Activated CD8-positive, alpha-beta memory T cell treated with anti-CD3 and anti-CD28 coated beads, Interleukin-2, amount 50 U/mL, for 4 hours (primary cell): ENCODE measurements at places on chromosomes 11 and 22.

DNA sequence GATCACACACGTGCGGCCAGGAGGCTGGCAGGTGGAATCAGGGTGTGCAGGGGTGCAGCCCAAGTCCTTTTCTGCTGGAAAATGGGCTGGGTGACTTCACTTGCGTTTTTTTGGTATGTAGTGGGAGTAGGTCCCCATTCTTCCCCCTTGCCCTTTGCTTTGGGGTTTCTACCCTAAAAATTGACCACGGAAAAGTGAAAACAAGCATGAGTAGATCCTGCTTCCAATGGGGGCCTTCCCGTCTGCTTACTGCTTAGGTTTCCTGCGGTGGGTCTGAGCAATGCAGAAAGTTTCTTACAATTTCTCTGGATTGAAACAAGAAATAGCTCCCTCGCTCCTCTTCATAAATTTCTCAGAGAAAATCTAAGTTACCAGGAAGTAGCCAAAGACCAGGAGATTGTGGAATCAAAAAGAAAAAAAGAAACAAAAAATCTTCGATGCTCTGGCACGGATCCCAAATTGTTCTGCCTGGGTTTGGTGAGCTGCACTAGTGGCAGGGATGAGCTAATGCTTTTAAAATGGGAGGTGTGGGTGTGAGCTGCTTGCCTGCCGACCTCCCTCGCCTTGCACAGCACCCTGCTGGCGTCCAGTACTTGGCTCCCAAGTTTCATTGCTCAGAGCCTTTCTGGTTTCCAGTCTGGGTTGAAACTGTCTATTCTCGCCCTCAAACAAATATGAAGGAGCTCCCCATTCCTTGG lies 2.4 kb downstream of the TIMP3 start:
- DNase-seq, result no peak

- no peak for DNase-seq
These were observed 145.9 kb upstream of the PITPNB start for GRCh38 chr22:28064920-28065319.

GRCh38 chr11:43693069-43693468 lies 12.5 kb downstream of the HSD17B12 start:
- DNase-seq, result no peak

DNA sequence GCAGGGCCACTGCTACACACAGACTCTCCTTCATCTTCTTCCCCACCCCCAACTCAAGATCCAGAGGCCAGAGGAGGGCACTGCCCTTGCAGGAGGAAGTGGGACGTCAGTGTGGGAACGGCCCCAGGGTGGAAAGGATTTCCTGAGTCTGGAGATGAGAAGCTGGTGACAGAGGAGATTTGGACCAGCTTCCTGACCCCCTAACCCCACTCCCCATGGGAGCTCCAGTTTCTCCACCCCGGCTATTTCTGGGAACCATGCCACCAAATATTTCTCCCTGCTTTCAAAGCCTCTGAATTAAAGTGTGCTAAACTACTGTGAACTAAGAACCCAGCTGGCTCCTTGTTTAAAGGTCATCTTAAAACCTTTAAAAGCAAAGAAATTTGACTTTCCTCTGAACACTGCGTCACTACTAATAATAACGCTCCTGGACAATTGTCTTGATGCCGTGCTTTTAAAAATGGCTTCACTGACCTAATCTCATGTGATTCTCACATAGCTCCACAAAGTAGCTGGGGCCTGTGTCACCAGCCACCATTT lies 46.6 kb downstream of the CWC15 start:
- no peak for DNase-seq

DNA sequence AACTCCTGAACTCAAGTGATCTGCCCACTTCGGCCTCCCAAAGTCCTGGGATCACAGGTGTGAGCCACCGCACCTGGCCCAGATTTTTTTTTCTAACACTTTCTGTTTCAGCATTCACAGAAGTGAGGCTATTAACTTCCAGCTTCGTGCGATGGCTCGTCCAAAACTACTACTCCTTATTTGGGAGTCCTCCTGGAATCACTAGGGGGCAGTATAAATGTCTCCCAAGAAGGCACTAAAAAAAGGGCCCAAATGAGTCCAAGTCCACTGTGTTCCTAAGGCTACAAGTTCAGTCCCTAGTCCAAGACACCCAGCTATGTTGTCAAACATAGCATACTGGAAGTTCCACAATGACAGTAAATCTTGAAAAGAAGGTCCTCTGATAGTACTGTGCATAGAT lies 63.2 kb upstream of the BIRC3 start:
- DNase-seq, result no peak

- no peak for DNase-seq
These were observed 443.1 kb downstream of the TBC1D22A start for GRCh38 chr22:47205554-47205953.

DNA sequence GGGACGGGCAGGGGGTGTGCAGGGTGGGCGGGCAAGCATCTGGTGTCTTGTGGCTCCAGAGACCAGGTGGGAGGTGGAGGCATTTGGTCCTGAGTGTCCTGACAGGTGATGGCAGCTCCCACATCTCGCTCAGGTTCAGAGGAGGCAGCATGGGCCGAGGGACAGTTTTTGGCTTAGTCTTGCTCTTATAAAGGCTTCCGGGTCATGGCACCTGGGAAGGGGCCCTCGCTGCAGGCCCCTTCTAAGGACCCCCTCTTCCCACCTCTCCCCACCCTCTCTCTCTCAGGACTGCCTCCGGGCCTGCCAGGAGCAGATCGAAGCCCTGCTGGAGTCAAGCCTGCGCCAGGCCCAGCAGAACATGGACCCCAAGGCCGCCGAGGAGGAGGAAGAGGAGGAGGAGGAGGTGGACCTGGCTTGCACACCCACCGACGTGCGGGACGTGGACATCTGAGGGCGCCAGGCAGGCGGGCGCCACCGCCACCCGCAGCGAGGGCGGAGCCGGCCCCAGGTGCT lies 9.9 kb downstream of the CCND1 start:
- DNase-seq, result no peak

DNA sequence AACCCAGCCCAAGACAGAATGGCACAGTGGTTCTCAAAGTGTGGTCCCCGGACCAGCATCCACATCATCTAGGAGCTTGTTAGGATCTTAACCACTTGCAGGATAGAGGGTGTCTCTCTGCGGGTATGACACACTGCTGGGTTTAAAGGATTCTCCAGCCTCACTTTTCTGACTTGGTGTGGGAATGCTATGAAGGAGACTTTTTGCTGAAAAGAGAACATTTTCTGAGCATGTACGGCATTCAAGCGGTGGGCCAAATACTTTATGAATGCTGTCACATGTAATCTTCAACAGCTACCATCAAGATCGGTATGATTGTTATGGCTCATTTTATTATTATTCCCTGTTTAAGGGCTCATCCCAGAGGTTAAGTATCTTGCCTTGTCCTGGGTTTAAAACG lies 1.8 kb upstream of the CD82 start:
- no peak for DNase-seq
